Left ventricle myocardium inferior (tissue), 1 donor: ENCODE measurements at places on chromosomes 5 and 9. TPM values are rescaled to one million over a fixed set of nuclear protein-coding genes. Genes with fewer than 3 reads are reported as not detected.

Gene ZNF879
- total RNA-seq, result 6.4 TPM

Gene HMGCS1
- 23.7 TPM for total RNA-seq

- DNase-seq, result no peak
These were observed 98.4 kb downstream of the MED27 start for GRCh38 chr9:131981116-131981776.

DNA sequence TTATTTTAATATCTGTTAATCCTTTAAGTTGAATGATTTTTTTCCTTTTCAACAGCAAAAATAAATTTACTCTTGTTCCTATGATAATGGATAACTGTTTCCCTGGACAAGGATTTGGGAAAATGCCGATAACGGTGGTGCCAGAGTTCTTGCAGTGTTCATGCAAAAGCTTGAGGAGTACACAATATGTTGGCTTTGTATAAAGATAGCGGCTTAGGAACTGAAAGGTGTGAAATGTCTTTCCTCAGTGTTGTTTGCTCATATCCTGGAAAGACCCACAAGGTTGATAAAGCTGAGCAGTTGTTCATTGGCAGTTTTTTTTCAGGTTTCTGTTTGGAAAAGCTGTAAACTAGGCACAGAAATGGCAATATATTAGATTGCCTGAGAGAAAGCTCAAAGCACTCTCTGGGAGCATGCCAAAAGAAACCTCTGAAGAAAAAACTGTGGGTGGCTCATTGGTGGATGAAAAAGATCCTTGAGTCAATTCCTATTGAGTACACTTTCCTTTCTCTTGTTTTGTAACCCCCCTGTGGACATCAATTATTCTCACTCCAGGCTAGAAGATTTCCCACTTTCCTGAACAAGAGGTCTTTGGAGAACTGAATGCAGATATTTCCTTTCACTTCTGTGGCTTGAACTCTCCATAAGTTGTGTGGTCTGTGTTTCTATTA, 117.2 kb upstream of the RGMB start:
- DNase-seq, result no peak

GRCh38 chr5:145471831-145472612, 363.1 kb downstream of the PRELID2 start:
- no peak for DNase-seq

DNA sequence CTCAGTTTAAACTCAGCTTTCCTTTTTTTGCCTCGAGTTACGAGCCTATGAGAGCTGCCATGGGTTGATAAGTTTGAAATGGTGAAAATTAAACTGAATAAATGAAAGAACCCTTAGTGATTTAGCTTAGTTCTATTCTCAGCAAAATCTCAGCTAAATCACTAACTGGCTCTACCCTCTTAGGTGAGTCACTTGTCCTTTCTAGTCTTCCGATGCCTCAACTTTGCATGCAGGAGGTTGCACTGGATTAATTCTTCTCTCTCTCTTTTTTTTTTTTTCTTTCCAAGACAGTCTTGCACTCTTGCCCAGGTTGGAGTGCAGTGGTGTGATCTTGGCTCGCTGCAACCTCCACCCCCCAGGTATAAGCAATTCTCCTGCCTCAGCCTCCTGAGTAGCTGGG, 83.9 kb downstream of the PAPPA start:
- DNase-seq, result no peak

- DNase-seq, result no peak
These were observed 69.2 kb upstream of the PLPP6 start for GRCh38 chr9:4592886-4593285.

DNA sequence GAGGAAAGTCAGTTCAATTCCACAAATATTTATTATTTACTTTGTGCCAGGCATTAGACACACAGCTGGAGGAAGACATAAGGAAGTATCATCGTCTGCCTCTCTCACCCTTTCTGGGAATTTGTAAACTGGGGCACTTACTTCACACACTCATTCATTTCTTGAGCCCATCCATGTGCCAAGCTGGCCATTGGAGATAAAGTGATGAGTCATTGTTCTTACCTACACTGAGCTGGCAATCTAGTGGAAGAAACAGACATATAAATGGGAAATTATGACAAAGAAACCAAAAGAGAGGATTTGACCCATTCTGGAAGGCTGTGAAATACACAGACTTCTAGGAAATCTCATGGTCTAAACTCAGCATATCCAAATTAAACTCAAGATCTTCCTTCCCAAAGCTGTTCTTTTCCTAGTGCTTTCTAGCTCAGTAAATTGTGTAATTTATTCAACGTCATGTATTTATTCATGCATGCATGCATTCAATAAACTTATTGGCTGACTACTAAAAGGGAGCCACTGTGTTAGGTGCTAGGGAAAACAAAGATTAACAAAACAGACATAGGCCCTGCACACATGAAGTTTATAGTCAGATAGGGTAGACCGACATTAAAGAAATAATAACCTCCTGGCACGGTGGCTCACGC, 65.3 kb downstream of the SH3RF2 start:
- DNase-seq, result no peak

Gene NTRK2
- 3.8 TPM for total RNA-seq

DNA sequence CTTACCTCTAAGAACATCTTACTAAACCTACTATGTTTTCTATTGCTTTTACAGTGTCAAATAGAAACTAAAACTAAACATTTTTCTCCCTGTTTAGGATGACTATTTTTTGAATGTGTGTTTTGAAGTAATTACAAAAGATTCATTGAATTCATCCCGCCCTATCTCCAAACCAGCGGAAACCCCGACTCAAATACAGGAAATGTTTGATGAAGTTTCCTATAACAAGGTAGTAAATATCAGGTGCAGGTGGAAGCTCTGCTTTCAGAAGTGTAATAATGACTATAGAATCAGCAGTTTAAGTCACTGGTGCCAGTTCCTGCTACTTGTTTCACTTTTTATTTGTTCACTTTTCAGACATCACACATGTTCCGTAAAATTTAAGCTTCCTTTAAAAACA, 20.0 kb downstream of the ERAP2 start:
- DNase-seq, result no peak

DNA sequence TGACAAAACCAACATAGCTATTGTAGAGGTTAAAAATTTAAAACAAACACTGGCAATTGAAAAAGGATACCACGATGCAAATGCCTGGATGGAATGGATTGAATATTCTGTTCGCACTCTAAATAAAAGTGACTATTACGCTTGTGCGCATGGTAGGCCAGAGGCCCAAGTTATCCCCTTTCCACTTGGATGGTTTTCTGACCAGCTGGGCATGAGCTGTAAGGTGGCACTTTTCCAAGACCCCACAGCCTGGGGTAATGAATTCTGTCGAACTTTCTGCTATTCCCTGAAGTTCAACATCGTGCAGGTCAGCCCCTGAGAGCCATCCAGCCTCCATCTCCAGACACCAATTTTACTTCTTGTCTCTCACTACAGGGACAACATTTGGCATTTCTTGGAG, 5.4 kb upstream of the RNF180 start:
- no peak for DNase-seq
